ENCODE measurements at places on chromosomes 11 and 22. TPM values are rescaled to one million over a fixed set of nuclear protein-coding genes. Genes with fewer than 3 reads are reported as not detected.

The HBG1 gene
- total RNA-seq, result 612 TPM

DNA sequence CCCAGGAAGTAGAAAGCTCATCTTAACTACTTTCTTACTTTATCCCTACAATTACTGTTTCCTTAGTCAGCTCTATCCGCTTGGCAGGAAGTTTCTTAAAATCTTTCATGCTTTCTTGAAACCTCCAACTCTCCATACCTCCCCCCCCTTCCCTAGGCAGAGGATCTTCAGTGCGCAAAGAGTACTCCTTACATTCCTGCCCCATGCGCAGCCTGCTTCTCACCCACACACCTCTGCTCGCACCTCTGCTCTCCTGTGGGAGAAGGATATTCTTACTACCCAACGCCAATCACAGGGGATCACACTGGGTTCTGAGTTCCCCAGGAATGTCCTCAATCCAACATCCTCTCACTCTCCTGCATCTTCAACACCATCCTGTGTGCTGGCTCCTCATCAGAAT, 12.3 kb downstream of the TCF20 start:
- H3K27me3 ChIP-seq, result no peaks in the 10 kb centered on the region
- no peak overlapping the region for H3K4me3 ChIP-seq
- no peak overlapping the region for H3K27ac ChIP-seq
- no peak for DNase-seq
- peaks cover 3% of the 10 kb centered on the region for H3K4me1 ChIP-seq

The OR2AG1 gene
- not detected for total RNA-seq

The CDC42BPG gene
- total RNA-seq, result 1.7 TPM

- H3K27ac ChIP-seq, result peak overlapping the region; percentile 19
- DNase-seq, result no peak
- no peaks in the 10 kb centered on the region for H3K27me3 ChIP-seq
Measured at GRCh38 chr11:3370311-3370870, 8.6 kb downstream of the ZNF195 start.

The KCNQ1 gene
- 0.94 TPM for total RNA-seq

DNA sequence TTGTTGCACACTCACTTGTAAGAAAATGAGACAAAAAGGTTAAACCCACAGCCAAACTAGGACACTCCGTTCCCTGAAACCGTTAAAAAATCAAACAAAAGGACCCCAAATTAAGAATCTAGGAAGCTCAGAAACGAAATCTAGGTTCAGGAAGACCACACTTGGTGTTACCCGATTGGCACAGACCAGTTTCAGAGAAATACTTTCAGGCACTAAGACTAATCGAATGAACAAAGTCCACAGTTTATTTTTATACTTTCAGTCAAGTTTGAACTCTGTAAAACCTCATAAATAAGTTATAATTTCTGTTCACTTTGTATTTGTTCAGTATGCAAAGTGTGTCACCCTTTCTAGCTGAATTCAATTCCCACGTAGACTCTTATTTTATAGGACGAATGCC, 38.8 kb upstream of the TTC12 start:
- H3K4me1 ChIP-seq, result no peaks in the 10 kb centered on the region
- no peak overlapping the region for H3K27ac ChIP-seq

All from thymus (tissue), 14 donors.